Fibroblast of the aortic adventitia (primary cell): ENCODE measurements at places on chromosomes 5 and 9. TPM values are rescaled to one million over a fixed set of nuclear protein-coding genes. Genes with fewer than 3 reads are reported as not detected.
A peak's percentile ranks its signal among the peaks of the same experiment; 100 is the strongest.

DNA sequence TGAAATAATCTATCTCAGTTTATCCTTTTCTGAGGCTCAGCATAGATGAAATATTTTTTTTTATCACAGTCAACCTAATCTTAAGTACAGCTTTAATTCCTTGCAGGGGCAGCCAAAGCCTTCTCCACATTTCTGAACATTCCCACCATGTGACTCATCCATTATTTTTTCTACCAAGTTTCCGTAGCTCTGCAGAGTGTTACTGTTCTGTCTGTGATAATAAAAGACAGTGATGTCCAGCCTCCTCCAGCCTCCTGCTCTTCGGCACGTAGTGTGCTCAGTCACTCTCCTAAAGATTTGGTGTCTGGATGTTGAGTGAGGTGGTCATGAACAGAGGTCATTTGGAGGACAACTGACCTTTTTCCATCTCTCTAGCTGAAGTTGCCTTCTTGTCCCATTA is 338.1 kb upstream of the ADAMTS16 start:
- no peak for DNase-seq

- DNase-seq, result no peak
These were observed 20.6 kb downstream of the FST start for GRCh38 chr5:53501054-53501453.

GRCh38 chr5:28208356-28208755 is 1170.0 kb upstream of the CDH9 start:
- no peak for DNase-seq

GRCh38 chr9:114414346-114414745 is 26.6 kb upstream of the AKNA start:
- no peak for DNase-seq

The RALGDS gene
- 4.3 and 15.6 TPM in 2 replicates for total RNA-seq

DNA sequence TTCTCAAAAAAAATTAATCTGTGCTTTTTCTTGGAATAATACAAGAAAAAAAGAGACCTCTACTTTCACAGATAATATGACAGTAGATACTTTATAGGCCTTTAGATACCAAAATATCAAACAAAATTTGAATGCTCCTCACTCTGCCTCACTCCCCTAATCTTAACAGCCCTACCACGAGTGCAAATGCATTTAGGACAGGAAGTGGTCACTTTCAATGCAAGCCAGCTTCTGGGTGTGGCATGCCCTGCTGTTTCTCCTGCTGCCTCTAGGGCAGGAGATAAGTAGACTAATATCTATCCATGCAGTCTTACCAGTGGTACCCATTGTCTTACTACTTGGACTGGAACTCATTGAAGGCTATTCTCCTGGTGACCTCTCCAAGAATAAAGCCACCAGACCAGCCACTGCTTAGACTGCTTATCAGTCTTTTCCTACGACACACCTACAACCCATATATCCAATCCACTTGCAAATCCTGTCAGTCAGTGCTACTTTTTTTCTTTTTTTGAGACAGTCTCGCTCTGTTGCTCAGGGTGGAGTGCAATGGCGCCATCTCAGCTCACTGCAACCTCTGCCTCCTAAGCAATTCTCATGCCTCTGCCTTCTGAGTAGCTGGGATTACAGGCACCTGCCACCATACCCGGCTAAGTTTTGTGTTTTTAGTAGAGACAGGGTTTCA is 23.0 kb downstream of the FRRS1L start:
- peak; percentile 10 for DNase-seq

The CD274 gene
- 0.33 and 1.1 TPM in 2 replicates for total RNA-seq

GRCh38 chr5:146027751-146028150 is 77.6 kb downstream of the PLAC8L1 start:
- DNase-seq, result no peak

The MAML1 gene
- total RNA-seq, result 4.7 and 9.9 TPM in 2 replicates

DNA sequence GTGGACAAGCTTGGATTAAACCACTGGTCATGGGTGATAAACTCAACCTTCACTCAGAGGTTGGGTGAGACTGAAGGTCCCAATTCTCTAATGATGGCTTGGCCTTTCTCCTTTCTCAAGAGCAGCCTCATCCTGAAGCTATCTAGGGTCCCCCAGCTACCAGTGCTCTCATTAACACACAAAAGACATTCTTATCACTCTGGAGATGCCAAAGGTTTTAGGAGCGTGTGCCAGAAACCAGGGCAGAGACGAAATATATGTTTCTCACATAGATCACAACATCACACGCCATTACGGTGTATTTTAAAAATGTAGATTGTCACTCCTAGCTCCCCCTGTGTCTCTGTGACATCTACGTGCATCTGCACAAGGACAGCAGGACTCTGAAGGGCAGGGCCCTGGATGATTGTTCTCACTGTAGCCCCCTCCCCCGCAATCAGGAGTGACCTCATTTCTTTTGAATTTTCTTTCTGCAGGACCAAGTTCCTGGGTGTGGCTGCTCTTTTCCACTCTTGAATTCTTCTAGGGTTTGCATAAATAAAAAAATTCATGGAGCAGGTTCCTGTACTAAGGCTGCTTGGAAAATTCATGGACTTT is 311.3 kb downstream of the GADD45G start:
- DNase-seq, result no peak

DNA sequence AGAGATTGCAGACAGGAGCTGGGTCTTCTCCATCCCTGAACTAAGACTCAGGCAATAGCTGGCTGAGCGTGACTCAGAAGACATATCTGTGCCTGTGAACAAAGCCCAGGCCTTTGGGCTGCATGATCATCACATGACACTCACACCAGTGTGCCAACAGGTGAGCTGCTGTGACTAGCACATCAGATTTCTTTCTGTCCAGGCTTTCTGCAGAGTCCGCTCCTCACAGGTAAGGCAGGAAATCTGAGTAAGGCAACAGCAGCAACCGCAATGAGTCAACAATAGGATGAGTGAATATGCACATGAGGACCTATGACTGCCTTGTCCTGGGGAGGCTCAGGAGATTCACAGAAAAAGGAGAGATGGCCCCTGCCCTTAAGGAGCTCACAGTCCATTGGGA is 293.6 kb downstream of the ACTL7B start:
- peak; percentile 12 for DNase-seq

- DNase-seq, result peak; percentile 51
These were observed 273.5 kb upstream of the PTGER4 start for GRCh38 chr5:40405996-40406740.

- DNase-seq, result no peak
These were observed 17.0 kb upstream of the SH3TC2 start for GRCh38 chr5:149079883-149080282.

DNA sequence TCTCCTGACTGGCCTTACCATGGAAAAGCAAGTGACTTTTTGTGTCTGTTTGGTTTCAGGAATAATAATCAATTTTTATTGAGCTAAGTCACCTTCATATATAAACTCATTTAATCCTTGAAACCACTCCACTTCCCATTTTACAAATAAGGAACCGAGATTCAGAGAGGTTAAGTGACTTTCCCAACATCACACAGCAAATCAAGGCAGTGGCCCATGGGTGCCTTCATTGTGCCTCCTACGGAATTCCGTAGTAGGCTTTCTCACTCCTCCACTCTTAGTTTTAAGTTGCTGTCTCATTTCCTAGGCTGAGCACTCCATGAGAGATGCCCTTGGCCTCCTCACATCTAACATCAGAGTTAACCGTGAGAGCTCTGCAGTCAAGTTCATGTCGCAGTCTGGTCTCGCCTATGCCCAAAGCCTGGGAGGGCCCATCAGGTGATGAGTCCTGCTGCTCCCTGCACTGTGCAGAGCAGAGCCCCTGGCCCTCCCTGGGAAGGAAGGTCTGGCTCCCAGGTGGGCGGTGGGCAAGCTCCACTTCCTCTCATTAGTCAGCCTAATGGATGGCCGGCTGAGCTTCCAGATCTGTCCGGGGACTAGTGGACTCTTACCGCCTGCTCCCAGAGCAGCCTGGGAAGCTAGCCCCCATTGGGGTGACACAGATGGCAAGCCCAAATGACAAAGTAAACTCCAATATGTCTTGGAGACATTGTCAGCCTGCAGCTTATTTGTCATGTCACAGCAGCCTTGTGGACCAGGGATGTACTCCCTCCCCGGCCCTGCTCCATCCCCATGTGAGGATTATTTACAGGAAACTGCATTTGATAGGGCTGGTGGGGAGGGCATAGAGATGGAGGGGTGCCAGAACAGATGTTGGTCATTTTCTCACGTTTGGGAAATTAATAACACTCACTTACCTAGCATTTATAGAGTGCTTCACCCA is 123.4 kb downstream of the MVB12B start:
- no peak for DNase-seq

GRCh38 chr9:8338767-8339510 is 539.4 kb upstream of the DMAC1 start:
- peak; percentile 94 for DNase-seq
